ENCODE measurements at places on chromosomes 3 and 15.

DNA sequence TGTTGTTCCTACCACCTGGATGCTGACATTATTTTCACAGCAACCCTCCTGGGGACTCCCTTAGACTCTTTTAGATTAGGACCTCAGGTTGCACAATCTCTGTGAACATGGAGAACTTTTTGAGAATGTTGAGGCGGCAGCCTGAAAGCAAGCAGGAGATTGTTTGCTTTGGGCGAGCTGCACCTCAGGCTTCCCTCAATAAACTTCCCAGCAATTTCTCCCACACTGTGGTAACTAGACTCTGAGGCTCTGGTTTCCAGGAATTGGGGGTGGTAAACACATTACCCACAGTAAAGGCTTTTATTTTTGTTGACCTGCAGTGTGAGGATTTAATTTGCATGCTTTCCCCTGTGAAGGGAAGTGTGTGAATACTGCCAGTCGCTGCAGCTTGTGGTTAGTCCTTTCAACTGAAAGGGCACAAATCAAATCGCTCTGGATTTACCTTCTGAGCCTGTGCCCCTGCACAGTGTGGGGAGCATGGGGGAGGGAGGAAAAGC lies 35.2 kb upstream of the SIAH2 start:
- no peak for DNase-seq

- DNase-seq, result no peak
Measured at GRCh38 chr3:197349368-197349767, 51.0 kb upstream of the DLG1 start.

DNA sequence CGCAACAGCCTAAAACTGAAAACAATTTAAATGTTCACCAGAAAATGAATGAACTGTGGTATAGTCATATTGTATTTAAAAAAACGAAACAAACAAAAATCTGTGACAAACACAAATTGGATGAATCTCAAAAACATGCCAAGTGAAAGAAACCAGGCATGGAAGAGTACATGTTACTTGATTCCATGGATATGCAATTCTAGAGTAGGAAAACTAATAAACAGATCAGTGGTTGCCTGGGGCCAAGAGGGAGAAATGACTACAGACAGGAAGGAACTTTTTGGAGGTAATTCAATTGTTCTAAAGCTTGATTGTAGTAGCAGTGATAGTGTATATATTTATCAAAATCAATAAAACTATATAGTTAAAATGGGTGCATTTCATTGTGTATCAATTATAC lies 16.8 kb downstream of the UBE3A start:
- DNase-seq, result no peak

DNA sequence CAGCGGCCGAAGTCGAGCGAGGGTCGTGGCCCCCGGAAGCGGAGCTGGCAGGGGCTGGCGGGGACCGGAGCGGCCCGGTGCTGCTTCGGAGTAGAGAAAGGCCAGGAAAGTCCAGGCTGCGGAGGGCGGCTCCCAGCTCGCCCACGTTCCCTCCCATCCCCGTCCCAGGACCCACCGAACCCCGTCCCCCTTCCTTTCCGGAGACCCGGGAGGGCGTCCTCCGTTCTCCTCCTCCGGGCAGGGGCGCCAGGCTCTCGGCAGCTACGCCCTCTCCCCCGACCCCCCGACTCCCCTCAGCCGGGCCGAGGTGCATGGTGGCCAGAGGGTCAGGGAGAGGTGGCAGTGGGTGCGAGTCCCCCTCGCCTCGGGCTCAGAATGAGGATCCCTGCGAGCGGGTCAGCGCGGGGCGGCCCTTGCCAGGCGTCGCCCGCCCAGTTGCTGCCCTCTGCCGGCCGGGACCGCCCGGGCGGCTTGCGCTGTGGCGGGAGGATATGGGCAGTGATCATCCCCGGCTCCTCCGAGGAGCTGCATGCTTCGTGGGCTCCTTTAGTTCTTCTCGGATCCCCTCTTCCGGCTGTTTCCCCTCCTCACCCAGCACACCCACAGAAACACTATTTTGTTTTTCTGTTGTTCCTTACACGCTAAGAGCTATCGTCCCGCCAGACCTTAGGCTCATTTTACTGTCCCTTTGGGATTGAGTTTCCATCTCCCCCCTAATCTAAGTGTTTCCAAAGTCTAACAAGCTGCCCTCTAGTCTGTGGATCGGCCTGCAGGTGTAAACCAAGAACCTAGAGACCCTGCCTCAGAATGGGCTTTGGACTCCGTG lies 744 bp upstream of the ALDH1A2 start:
- peak; percentile 8 for DNase-seq

- DNase-seq, result no peak
Measured at GRCh38 chr3:50150863-50151686, 4.0 kb upstream of the SEMA3F start.

GRCh38 chr3:114674036-114674435 lies 380.2 kb downstream of the TIGIT start:
- DNase-seq, result no peak

DNA sequence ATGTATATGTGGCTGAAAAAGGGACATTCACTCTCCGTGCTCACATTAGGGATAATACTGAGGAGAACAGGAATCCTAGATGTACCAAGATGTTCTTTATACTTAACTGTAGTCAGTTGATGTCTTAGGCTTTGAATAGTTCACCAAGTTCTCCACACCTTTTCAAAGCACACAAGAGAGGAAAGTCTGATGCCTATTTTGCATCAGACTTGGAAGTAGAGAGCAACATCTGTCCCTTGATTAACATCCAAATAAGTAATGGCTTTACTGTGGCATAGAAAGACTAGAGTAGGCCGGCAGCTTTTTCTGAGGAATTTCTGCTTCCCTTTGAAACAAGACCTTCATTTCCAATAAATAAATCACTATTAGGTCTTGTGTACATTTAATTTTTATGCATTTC lies 34.0 kb downstream of the PIGB start:
- DNase-seq, result no peak

GRCh38 chr3:72862314-72863090 lies 14.3 kb upstream of the SHQ1 start:
- no peak for DNase-seq

GRCh38 chr3:23271876-23272741 lies 69.0 kb downstream of the UBE2E2 start:
- no peak for DNase-seq

DNA sequence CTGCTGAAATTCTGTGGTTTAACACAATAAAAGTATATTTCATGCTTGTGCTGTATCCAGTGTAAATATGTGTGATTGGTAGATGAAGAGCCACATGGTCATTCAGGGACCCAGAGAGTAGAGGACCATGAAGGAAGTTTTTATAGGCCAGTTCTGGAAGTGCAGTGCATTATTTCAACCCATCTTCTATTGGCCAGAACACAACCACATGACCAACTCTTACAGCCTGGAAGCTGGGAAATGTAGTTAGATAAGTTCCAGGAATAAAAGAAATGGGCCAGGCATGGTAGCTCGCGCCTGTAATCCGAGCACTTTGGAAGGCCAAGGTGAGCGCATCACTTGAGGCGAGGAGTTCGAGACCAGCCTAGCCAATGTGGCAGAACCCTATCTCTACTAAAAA lies 21.4 kb upstream of the PRTG start:
- DNase-seq, result no peak

- no peak for DNase-seq
Measured at GRCh38 chr3:16704941-16705340, 99.7 kb upstream of the DAZL start.
